ENCODE measurements at places on chromosomes 5 and 9. TPM values are rescaled to one million over a fixed set of nuclear protein-coding genes. Genes with fewer than 3 reads are reported as not detected.

PCDHGA4 gene
- 0.37 TPM for total RNA-seq

FXN gene
- total RNA-seq, result 18.3 TPM

PCDHB12 gene
- total RNA-seq, result not detected

DNA sequence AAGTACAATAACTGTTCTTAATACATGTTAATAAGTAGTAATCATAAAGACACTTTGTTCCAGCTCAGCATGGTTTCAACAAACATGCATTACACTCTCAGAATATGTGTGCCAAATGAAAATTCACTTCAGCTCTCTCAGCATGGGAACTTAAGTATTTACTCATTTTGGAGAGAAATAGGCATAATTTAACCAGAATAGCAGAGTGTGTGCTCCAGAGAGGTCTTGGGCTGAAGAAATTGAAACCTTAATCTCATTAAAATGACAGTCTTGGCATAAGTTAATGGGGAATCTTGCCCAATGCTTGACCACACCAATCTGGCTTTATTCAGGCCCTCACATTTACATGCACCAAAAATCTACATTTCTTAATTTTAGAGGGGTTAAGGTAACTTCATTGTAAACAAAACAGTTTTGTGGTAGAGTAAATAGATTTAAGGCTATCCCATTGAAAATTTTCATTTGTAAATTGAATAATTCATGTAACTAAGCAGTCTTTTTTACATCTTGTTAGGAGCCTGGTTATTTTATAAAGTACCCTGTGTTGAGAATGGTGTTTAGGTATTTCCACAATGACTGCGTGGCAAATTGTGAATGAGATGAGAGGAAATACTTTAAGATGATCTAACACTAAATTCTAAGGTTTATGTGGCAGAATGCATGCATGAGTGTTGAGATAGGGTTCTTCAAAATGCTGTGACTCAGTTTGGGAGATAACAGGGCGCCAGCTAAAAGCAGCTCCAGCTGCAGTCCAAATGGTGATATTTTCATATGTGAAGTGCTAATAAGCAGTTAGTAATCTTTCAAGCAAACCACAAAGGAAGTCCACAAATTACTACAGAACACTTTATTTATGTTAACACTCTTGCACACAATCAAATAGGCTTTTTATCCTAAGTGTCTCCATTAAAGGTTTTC lies 11.3 kb upstream of the LOX start:
- H3K4me3 ChIP-seq, result no peak overlapping the region
- no peak overlapping the region for H3K27ac ChIP-seq
- no peak for DNase-seq
- no peaks in the 10 kb centered on the region for H3K4me1 ChIP-seq
- H3K36me3 ChIP-seq, result no peaks in the 10 kb centered on the region
- H3K27me3 ChIP-seq, result no peaks in the 10 kb centered on the region
